Esophagus squamous epithelium (tissue), 5 donors: ENCODE measurements at places on chromosomes 3 and 15.

GRCh38 chr3:48661501-48662144 is 1.1 kb downstream of the CELSR3 start:
- DNase-seq: no peak

DNA sequence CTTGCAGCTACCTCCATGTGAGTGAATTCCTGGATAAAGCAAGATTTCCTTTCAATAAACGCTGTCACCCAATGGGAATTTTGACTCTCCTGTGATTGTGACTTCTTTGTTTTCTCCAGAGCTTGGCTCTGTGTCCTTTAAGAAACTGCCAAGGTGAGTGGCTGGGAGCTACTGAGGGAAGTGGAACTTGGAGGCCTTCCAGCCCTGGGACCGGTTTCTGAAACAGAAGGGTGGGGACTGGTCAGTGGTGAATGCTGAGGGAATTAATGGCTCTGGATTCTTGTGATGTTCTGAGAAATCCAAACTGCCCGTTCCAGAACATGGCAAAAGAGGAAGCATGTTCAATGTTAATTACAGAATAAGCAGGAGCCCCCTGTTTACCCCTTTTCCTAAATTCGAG is 41.1 kb upstream of the MYZAP start:
- no peak for DNase-seq

DNA sequence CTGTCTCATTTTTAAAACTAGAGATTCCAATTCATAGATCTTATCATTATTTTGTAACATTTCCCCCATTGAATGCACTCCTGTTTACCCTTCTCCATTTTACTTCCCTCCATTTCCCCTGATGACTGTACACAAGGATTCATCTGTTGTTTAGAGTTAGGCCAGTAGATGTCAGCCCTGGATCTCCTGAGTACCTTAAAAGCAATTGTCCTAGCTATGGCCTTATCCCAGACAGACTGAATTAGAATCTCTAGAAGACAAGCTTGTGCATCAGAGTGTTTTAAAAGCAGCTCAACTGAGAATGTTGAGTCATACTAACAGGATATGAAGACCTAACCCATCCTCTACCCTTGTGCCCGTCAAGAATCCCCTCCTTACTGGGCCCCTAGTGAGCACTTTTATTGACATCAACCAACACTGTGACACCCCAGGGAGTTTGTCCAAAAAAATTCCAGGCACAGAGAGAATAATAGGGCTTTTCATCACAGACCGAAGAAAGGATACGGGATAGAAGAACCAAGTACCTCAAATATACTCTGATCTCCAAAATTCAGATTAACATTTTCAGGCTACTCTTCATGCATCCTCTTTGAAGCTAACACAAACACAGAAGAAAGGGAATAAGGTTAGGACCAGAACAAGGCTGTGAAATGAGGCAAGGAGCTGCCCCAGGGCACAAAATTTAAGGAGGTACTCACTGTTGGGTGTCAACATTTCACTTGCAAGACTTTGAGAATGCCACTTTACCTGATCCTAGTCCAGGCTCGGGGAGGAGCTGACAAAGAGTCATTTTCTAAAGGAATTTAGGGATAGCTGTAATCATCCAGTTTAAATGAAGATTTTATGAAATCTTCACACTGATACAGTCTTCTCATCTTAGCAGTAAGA is 17.1 kb downstream of the ZBED2 start:
- no peak for DNase-seq

- no peak for DNase-seq
These were observed 181.7 kb upstream of the ANKRD28 start for GRCh38 chr3:15979495-15979894.

- no peak for DNase-seq
These were observed 904.0 kb downstream of the TBL1XR1 start for GRCh38 chr3:176293276-176293675.

GRCh38 chr3:159757341-159758060 is 231.1 kb upstream of the IL12A start:
- DNase-seq: no peak

DNA sequence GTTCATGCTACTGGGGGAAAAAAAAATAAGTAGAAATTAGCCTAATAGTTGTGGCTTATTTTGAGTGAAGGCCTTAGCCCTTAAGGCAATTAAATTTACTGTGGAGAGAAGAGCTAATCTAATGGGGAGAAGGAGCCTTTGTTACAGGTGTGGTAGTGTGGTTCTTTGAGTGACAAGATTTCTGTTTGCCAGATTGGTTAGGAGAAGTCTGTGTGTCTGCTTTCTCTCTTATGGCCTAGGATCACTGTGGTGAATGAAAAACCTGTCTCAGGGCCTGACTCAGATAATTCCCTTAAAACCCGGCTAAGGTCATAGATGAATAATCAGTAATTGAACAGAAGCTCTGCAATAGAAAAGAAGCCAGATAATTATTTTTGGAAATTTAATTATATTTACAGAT is 27.0 kb downstream of the OPA1 start:
- no peak for DNase-seq

GRCh38 chr3:123536153-123536895 is 48.5 kb downstream of the HACD2 start:
- no peak for DNase-seq

- no peak for DNase-seq
These were observed 829 bp downstream of the RNF7 start for GRCh38 chr3:141738891-141739363.

- no peak for DNase-seq
These were observed 10.8 kb upstream of the SEMA3B start for GRCh38 chr3:50258029-50258680.
